ENCODE measurements at places on chromosomes 1 and 21.

GRCh38 chr1:242004751-242005495 lies 6.0 kb upstream of the MAP1LC3C start:
- DNase-seq = no peak

- DNase-seq = no peak
These were observed 36.7 kb downstream of the DNASE2B start for GRCh38 chr1:84434801-84435549.

GRCh38 chr1:70737125-70737524 lies 310.5 kb downstream of the PTGER3 start:
- no peak for DNase-seq

- DNase-seq = no peak
These were observed 120.8 kb upstream of the ADGRL2 start for GRCh38 chr1:81679942-81680341.

GRCh38 chr1:6942990-6943389 lies 157.7 kb downstream of the CAMTA1 start:
- no peak for DNase-seq

- DNase-seq = no peak
These were observed 178.5 kb upstream of the FMN2 start for GRCh38 chr1:239913141-239913585.

- no peak for DNase-seq
These were observed 35.3 kb downstream of the ATF3 start for GRCh38 chr1:212643877-212644276.

- no peak for DNase-seq
These were observed 58.2 kb upstream of the FOXD3 start for GRCh38 chr1:63264161-63264560.

- no peak for DNase-seq
These were observed 78.0 kb upstream of the ZNF648 start for GRCh38 chr1:182139496-182139895.

DNA sequence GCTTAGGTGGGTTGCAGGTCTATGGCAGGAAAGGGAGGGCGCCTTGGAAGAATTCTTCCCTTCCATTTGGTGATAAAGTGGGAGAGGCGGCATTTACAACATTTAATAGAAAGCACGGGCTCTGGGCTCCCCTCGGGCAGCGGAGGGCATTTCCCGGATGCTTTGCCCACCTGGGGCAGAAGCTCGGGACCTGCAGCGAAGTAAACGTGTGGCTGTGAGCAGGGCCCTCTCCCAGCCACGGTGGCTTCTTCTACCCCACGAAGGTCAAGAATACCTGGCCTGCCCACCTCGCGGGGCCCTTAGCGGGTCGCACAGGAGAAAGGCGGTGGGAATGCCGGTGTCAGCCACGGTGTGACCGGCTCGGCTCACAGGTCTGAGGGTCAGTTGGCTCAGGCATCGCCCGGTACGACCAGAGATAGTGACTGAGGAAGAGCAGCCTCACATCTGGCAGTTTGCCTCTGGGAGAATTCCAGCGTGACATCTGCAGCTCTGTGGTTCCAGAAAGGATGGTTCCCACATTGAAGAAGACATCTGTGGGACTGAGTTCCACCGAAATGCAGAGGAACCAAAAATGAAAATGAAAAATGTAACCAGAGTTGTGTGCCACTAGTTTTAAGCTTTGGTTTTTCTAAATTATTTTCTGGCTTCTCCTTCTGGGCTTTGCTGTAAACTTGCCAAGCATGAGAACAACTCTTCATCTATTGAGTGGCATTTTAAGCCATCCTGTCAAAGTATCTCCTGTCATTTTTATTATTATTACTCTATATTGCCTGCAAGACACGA lies 720 bp upstream of the F3 start:
- DNase-seq = peak; percentile 75

GRCh38 chr1:87318056-87318650 lies 10.5 kb upstream of the LMO4 start:
- DNase-seq = no peak

DNA sequence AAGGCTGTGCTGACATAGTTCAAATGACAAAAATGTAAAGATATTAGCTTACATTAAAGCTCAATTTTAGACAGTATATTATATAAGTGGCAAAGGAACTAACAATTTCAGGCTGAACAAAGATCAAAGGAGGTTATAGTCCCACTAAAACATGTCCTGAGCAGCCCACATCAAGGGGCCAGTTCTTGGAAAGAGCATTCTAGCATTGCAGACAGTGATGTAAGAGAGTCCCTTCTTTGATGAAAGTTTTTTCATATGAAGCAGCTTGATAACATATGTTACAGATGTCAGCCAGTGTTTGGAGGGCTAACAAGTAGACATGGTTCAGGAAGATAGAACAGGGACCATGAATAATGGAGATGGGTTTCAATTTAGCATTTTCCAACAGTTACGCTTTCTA lies 301.7 kb downstream of the NTNG1 start:
- DNase-seq = no peak

DNA sequence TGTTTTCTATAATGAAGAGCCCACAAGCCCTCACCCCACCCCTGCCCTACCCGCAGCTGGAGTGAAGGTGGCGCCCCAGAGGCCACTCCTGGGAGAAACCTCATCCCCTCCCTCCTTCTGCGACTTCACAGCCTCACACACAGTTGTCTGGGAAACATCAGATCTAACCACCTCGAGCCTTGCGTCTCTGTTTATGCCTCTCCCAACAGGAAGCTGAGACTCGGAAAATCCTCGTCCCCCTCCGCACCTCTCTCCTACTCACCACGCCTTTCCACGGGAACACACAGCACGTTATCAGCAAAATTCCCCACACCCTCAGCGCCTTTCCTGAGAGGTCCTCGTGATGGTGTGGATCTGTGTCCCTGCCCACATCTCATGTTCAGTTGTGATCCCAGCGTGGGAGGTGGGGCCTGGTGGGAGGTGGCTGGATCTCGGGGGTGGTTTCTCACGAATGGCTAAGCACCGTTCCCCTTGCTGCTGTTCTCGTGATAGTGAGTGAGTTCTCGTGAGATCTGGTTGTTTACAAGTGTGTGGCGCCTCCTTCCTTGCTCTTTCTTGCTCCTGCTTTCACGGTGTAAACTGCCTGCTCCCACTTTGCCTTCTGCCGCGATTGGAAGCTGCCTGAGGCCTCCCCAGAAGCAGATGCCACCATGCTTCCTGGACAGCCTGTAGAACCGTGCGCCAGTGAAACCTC lies 190.6 kb downstream of the KIF26B start:
- DNase-seq = no peak

- no peak for DNase-seq
These were observed 1.5 kb upstream of the TINAGL1 start for GRCh38 chr1:31574749-31575368.

DNA sequence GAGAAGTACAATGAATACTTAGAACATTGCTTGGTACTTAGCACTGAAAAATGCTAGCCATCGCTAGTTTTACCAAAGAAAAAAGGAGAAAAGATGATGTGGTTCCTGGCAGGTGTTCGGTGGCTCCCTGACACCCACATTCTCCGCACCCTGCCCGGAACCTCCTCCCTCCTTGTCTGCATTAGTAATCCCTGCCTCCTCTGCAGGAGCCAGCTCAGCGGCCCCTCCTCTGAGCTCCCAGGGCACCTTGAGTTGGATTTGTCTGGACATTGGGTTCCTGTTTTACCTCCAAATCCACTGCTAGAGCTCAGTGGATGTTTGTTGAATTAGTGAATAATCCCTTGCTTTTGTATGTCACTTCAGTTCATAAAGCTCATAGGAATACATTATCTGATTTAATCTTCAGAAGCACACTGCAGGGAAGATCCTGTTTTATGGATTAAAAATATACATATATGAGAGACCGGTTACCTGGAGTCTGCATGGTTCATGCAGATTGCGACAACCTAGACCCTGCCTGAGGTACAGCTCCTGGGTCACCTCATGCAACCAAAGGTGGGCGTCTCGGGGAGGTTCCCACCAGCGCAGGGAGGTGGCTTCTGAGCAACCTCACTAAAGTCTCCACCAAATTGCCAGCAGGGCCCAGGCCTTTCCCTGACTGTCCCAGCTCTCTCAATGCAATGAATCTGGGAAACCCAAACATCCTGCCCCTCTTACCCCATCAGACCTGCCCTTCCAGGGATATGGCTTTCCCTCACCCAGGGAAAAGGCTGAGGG lies 24.2 kb downstream of the PCAT6 start:
- no peak for DNase-seq

- DNase-seq = no peak
These were observed 1.1 kb downstream of the ERO1B start for GRCh38 chr1:236280438-236281197.

DNA sequence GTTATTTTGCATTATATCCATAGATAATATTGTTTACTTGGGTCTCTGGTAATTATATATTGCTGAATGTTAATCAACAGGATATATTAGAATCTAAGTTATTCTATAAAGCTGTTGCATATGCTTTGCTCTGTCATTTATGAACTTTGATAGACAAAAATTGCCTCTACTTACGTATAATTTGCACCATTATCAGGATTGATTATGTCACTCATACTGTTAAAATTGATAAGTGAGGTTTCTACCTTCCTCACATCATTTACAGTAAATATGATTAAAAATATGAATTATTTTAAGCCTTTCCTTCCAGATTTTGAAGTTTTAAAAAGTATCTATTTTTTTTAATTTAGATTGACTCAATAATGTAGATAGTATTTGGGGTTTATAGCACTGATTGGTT lies 1540.4 kb upstream of the PRMT6 start:
- DNase-seq = no peak

GRCh38 chr1:207069858-207070506 lies 16.9 kb downstream of the PFKFB2 start:
- no peak for DNase-seq

DNA sequence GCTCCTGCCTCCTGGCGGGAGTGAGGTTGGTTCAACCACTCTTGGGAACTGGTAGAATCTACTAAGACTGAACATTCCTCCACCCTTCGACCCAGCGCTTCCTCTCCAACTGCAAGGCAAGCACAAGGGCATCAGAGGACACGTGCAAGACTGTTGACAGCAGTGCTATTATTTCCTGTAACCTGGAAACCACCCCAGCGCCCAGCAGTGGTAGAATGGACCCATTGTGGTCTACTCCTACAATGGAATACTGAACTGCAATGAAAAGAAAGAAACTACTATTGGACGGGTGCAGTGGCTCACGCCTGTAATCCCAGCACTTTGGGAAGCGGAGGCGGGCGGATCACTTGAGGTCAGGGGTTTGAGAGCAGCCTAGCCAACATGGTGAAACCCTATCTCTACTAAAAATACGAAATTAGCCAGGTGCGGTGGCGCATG lies 33.0 kb upstream of the TARDBP start:
- no peak for DNase-seq

DNA sequence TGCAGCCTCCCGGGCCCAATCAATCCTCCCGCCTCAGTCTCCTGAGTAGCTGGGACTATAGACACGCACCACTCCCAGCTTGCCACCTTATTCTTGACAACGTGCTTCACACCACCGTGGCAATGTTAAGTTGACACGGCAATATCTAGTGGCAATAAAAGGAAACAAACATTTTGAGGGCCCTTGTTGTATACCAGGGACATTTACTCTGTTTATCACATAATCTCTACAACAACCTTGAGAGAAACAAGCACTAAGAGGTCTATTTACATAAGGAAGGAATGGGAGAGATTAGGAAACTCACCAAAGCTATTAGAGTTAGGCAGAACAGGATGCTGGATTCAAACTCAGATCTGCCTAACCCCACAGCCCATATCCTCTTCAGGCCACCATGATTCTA lies 3.1 kb downstream of the KLHDC8A start:
- DNase-seq = no peak

- DNase-seq = no peak
These were observed 218.1 kb downstream of the USH2A start for GRCh38 chr1:216205176-216205575.

GRCh38 chr1:16173447-16174260 lies 17.8 kb upstream of the EPHA2 start:
- DNase-seq = peak; percentile 81

GRCh38 chr1:37448691-37449417 lies 25.5 kb upstream of the ZC3H12A start:
- no peak for DNase-seq

DNA sequence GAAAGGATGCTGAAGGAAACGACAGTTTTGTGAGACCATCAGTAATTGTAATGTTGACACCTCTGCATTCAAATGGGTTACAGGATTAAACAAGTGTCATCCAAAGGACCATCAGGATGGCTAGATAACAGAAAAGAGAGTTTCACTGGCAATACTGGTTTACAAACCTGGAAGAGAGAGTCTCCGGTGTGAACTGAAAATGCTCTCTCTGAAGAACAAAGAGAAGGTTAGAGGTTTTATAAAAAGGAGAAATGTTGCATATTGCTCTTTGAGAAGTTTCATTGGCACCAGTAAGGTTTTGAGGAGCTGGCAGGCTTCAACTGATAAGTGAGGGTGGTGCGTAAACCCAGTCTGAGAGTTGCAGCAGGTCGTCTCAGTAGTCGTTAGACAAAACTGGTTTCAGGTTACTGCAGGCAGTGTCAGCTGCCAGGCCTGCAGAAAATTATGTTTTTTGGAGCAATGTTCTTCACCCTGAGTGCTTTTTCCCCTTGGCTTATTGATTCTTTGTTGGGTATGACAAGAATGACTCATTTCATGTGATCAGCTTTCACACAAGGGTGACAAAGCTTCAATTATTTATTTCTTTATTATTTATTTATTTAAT lies 42.2 kb downstream of the KCNK1 start:
- DNase-seq = no peak

- DNase-seq = no peak
These were observed 63.0 kb downstream of the HLX start for GRCh38 chr1:220942278-220942677.

- no peak for DNase-seq
These were observed 4.7 kb downstream of the IRF6 start for GRCh38 chr1:209800984-209801834.

DNA sequence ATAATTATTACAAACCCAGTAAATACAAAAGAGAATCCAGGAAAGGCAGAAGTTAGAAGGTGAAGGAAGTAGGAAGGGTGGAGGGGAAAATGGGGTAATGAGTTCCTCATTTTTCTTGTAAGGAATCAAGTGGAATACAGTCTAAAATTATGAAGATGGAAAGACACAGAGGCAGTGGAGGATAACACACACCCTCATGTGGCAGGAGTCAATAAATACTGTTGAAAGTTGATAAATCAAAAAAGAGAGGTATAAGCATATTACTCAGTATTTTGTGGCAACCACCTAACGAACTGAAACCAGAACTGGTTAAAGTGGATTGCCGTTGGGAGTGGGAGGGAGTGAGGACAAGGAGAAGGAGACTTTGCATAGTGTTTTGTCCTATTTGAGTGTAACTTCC lies 78.6 kb upstream of the SLC44A3 start:
- DNase-seq = no peak

DNA sequence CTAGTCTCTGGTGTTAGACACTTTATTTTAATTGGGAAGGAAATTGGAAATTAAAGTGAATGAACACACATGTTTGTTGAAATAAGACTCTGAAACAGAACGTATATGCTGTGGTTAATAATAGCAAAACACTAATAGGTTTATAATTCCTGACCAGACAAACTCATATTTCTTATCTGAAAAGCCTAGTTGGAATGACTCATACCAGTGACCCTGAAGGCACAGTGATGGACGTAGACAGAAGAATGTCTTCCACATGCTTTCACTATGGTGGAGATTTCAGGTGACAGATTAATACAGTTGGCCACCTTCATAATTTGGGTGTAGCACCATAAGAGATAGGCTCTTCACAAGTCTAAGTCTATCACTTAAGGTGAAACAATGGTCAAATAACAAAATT lies 83.0 kb upstream of the COL11A1 start:
- DNase-seq = peak; percentile 48

All from fibroblast of skin of right biceps (primary cell).